ENCODE measurements at places on chromosomes 4 and X. TPM values are rescaled to one million over a fixed set of nuclear protein-coding genes. Genes with fewer than 3 reads are reported as not detected.

- no peak for DNase-seq
Measured at GRCh38 chr4:159899596-159899995, 796.7 kb downstream of the RAPGEF2 start.

- no peak for DNase-seq
Measured at GRCh38 chr4:70187216-70187615, 8.3 kb upstream of the ODAM start.

GRCh38 chr4:73272816-73273215, 14.2 kb upstream of the ANKRD17 start:
- DNase-seq, result no peak

DNA sequence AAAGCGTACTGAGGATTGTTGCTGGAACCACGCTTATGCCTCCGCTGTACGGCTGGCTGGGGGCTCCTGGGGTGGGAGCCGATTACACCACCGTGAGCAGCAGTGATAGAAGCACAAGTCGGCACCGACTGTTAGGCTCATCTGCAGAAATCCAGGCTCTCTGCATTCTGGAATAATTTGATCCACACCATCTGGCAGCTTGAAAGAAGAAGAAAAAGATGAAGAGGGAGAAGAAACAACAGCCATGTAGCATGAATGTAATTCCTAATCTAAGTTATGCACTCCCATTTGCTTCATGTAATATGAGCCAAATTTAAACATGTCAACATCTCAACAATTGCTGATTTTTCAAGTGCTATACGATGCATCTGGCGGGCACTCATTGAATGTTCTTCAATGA, 84.6 kb upstream of the DHX15 start:
- DNase-seq, result no peak

GRCh38 chrX:152821145-152821765, 9.3 kb downstream of the CETN2 start:
- DNase-seq, result no peak

GRCh38 chrX:153593811-153594500, 5.0 kb downstream of the CCNQ start:
- DNase-seq, result no peak

- DNase-seq, result no peak
Measured at GRCh38 chrX:39477762-39478120, 620.0 kb downstream of the BCOR start.

- no peak for DNase-seq
Measured at GRCh38 chr4:110055158-110055768, 142.6 kb downstream of the EGF start.

DNA sequence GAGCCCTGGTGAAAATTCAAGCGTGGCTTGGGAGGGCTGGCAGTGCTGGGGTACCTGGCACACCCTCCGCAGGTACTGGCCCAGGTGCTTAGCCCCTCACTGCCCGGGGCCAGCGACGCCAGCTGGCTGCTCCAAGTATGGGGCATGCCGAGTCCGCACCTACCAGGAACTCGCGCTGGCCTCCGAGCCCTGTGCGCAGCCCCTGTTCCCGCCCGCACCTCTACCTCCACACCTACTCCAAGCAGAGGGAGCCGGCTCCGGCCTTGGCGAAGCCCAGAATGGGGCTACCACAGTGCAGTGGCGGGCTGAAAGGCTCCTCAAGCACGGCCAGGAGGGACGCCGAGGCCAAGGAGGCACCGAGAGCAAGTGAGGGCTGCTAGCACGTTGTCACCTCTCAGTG, 14.9 kb upstream of the DHX15 start:
- DNase-seq, result no peak

GRCh38 chr4:76374798-76375197, 46.1 kb downstream of the CCDC158 start:
- DNase-seq, result no peak

- DNase-seq, result no peak
Measured at GRCh38 chr4:118114720-118115119, 80.4 kb downstream of the NDST3 start.

GRCh38 chr4:109861916-109862511, 14.1 kb downstream of the LRIT3 start:
- no peak for DNase-seq

DNA sequence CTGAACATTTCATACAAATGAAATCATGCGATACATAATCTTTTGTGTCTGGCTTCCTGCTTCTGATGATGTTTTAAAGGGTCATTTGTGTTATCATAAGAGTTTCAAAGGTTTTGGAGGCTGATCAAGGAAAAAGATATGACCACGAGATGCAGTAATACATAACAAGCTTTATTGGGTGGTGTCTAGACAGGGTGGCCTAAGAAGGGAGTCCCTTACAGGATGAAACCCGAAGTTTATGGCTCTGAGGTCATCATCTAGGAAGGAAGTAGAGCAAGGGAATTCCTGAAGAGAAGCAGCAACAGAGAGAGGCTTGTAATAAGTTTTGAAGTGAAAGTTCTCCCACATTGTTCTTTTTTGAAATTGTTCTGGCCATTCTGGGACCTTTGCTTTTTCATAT, 40.8 kb upstream of the SOD3 start:
- peak; percentile 22 for DNase-seq

GRCh38 chrX:85379174-85379907, at the start of gene POF1B:
TSS of gene POF1B (minus strand) at chrX:85379665. CDS start at chrX:85379454, 211 bp downstream.
- no peak for DNase-seq

- DNase-seq, result no peak
Measured at GRCh38 chrX:72351606-72352334, 46.1 kb upstream of the CITED1 start.

- DNase-seq, result no peak
Measured at GRCh38 chrX:1265086-1265485, 3.5 kb upstream of the CSF2RA start.

- DNase-seq, result no peak
Measured at GRCh38 chr4:38385093-38386004, 278.6 kb upstream of the KLF3 start.

DNA sequence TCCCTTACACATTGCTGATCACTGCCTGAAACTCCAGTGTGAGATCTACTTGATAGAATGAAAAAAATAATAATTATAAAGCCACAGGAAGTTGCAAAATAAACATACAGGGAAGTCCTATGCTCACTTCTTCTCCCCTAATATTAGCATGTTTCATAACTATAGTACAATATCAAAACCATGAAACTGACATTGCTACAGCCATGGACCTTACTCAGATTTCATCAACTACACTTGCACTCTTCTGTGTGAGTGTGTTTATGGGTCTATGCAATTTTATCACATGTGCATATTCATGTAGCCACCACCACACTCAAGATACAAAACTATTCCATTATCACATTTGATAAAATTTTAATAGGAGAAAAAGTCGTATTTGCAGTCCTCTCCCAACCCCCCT, 57.3 kb downstream of the SPINK2 start:
- no peak for DNase-seq

GRCh38 chrX:150036181-150036580, 97.9 kb upstream of the EOLA2 start:
- DNase-seq, result no peak

GRCh38 chr4:2296631-2297601, 35.0 kb upstream of the MXD4 start:
- DNase-seq, result no peak

DNA sequence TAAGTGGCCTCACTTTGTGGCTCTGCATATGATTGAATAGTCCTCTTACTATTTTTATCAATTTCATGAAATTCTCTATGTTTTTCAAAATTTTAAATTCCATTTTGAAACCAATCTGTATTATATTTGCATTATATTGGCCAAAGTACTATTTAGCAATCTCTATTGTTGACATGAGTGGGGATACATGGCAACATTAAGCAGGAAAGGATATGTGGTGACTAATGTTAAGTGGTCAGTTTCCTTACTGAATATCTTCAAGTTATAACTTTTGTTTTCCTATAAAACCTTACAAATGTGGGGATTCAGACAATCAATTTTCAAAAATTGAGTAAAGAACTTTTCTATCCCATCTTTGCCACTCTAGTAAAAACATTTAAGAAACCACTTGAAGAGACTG, 10.2 kb downstream of the BBS7 start:
- DNase-seq, result no peak

- DNase-seq, result no peak
Measured at GRCh38 chr4:128385683-128386304, 98.2 kb upstream of the PGRMC2 start.

The FRMD7 gene
- not detected for total RNA-seq

The SPATA4 gene
- total RNA-seq, result not detected

The ZNF141 gene
- 2.2 TPM for total RNA-seq

The PHOX2B gene
- not detected for total RNA-seq

The PNMA3 gene
- total RNA-seq, result not detected

The PDGFC gene
- total RNA-seq, result 13.7 TPM

The SPANXA2 gene
- total RNA-seq, result not detected

The EFHC2 gene
- 0.10 TPM for total RNA-seq

The FAM47E gene
- total RNA-seq, result not detected

The AGTR2 gene
- total RNA-seq, result not detected

The SFRP2 gene
- total RNA-seq, result not detected

The GYG2 gene
- 0.29 TPM for total RNA-seq

The PAGE5 gene
- not detected for total RNA-seq

The IQCM gene
- not detected for total RNA-seq

The ELOVL6 gene
- 16.5 TPM for total RNA-seq

The SPANXN3 gene
- not detected for total RNA-seq

The NPY5R gene
- total RNA-seq, result not detected

The FABP2 gene
- total RNA-seq, result not detected

The GRIA3 gene
- 0.53 TPM for total RNA-seq

All from glomerular endothelial cell (primary cell).